Activated CD8-positive, alpha-beta memory T cell treated with anti-CD3 and anti-CD28 coated beads for 4 hours (primary cell): ENCODE measurements at places on chromosomes 7 and 10.

DNA sequence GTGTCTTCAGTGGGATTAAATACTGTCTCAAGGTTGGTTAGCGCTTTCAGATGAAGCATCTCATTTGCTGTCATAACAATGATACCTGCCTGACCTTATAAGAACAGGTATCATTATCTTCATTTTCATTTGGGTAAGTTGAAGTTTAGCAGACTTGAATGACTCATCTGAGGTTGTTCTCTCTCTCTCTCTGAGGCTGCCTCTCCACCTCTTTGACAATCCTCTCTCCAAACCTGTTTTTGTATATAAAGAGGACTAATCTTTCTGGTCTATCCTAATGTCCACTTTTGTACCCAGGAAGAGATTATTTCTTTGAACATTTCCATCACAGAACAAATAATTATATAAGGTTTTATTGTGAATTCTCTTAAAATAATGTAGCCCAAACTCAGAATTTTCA is 291.4 kb downstream of the KLF6 start:
- no peak for DNase-seq

DNA sequence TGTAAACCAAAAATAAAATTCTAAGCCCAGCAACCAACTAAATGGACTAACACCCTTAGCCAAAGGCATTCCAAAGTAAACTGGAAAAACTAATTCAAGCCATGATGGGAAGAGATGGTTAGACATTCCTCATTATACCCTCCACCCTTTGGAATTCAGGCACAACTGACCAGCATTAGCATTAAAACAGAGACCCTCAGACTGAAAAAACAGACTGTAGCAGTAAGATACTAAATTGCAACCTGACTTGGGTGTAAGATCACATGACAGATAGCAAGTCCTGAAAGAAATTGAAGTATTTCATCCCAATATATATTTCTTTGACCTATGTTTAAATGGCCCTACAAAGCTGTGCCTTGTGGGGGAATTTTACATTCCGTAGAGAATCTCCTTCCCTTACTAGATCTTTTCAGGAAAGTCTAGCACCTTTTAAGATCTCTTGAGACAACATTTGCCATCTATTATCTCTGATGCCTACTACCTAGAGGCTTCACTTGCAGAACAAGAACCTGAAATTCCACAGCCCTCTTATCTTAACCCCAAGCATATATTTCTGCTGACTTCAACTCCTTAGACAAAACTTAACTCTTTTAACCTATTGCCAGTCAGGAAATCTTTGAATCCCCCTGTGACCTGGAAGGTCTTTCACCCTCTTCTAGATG is 750.2 kb upstream of the IGFBP3 start:
- no peak for DNase-seq

DNA sequence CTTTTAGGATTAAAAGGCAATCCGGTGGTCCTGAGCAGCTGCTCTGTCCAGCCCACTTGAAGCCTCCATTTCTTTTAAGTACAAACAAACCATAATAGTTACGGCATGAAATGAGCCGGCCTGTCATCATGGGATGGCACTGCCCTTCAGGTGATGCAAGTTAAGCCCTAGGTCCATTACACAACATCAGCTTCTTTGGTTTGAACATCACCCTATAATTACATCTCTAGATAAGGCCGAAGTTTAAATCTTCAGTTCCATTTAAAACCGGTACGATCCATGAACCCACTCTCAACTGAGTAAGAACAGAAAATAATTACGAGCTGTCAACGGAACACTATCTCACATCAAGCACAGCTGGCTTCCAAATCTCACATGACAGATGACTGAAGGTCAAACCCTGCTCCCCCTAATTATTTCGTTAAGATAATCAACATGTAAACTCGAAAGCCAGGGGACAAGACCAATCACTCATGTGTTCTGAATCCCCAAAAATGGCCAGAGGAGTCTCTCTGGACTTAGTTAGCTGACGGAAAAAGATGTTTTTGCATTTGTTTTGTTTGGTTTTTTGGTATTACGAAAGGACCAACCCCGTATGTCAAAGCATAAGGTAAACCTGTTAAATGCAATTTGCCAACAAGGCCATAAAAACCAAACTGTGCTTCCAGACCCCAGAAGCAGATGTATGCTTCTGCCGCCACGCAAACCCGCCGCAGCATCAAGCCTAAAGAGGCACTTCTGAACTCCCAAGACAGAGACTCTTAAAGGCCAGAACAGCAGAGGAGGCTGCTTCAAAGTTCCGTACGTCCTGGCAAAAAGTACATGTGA is 10.8 kb downstream of the GNA12 start:
- DNase-seq, result no peak

DNA sequence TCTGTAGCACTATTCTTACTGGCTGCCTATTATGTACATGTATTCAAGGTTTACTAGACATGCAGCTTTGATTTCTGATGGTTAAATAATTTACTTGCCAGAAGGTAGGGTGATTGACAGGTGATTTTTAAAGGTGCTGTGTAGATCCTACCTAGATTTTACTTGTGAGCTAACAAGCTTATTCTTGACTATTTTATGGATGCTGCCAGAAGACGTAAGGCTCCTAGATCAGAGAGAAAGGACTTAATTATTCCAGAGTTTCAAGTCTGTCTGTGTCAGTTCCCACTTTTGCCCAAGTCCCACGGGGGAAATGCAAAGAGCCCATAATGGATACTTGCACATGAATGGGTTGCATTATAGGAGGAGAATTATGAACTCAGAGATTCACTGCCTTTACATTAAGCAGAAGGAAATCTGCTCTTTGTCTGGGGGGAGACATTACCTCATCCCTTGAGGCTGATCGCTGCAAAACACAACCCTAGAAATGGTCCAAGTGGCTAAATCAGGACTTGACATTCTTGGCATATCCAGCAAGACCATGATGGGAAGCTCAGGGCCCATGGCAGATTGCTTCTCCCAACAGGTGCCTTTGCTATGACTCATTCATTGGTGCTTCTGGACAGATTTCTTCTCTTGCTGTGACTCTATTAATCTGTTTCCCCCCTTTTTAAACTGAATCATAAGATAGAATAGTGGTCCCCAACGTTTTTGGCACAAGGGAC is 32.1 kb downstream of the GPR158 start:
- DNase-seq, result no peak
